ENCODE measurements at places on chromosomes 1 and 21.

GRCh38 chr21:41317458-41317857 lies 857 bp downstream of the FAM3B start:
- no peak for DNase-seq

DNA sequence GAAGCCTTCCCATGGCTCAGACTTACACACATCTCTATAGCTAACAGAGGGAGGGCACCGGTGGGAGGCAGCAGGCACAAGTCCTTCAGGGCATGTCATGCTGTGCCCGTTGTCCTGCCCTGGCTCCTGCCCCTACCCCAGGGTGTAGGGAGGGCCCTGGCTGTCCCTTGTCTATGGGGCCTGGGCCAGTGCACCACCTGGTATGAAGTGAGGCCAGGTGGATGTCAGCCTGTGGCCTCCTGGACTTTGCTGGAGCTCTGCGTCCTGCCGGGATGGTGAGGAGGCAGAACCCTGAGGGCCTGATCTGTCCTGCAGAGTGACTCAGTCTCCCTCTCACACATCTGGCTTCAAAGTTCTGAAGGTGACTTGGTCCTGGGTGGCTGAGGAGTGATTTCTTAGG lies 47.3 kb upstream of the GPR37L1 start:
- DNase-seq, result no peak

GRCh38 chr21:43958364-43959158 lies 53.5 kb upstream of the TRAPPC10 start:
- DNase-seq, result no peak

DNA sequence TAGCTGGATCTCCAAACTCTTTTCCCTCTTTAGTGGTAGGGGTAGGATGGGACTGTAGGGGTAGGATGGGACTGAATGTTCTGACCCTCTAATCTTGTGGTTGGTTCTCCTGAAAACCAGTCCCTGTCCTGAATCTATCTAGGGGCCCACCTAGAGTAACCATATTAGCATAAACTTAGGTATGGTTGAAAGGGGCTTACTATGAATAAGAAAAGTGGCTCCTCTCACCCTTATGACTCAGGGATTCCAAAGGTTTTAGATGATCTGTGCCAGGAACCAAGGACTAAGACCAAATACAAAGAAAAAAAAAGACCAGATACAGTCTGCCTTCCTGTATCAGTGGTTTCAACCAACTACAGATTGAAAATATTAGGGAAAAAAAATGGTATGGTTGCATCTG lies 28.9 kb downstream of the RNF2 start:
- no peak for DNase-seq

DNA sequence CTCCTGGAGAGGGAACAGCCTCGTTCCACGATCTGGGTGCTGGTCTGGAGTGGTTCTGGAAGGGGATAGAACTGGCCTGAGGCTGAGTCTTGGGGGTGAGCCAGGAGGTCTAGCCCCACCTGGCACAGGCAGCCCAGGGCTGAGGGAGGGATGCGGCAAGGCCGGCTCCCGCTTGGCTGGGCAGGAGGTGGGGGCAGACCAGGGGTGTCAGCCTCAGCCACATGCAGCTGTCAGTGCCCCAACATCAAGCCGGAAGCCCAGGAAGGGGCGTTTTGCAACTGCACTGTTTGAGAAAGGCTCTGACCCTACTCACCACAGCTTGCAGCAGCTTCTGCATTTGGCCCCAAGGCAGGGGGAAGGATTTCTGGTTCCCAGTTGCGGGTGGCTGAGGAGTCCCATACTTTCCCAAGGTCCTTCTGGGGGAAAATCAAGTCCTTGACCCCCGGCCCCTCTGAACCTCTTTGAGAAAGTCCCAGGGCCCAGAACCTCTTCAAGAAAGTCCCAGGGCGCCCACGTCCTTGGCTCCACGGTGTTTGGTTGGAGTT lies 2.0 kb downstream of the EFHD2 start:
- no peak for DNase-seq

DNA sequence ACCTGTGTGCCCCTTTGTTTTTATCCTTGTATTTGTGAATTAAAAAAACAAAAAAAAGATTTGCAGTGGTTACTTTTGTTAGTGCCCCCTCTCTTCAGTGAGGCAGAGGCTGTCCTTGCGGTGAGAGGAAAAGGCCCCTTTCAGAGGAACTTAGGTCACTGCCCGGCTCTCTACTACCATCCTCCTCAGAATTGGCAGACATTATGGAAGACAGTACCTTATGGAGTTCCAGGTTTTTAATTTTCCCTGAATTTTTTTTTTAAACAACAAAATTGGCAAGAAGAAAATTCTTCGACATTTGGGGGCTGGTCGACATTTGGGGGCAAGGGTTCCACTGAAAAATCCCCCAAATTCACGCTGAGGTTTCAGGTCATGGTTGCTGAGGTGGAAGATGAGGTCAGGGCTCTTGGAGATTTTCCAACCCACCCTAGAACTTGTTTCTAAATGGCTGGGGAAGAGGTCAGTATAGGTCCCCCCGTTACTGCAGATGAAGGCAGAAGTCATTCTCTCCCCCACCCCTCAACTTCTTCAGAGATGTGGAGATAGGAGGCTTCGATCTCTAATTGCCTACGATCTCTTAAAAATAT lies 5.3 kb downstream of the RXFP4 start:
- DNase-seq, result no peak

DNA sequence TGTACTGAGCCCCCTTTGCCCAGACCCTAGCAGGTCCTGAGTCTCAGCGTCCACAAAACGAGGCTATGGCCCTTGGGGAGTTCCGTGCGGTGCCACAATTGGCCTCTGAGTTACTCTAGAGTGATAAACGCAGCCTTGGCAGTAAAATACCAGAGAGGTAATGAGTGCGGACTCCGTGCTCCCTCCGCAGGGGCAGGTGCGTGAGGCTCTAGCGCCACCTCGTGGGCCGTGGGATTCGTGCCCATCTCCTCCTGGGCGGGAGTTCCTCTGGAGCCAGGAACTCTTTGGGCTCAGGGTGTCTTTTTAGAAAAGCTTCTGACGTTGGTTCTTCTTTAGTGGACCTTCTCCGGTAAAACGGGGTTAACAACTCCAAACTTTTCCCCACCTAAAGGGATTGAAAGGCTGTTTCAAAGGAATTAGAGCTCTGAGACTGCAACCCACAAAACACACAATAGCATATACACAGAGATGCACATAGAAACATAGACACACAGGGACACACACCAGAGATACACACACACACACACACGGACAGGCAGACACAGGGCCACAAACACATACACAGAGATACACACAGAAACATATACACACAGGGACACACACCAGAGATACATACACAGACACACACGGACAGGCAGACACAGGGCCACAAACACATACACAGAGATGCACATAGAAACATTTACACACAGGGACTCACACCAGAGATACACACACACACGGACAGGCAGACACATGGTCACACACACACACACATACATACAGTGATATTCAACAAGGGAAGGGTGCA lies 99.4 kb downstream of the KCNJ15 start:
- DNase-seq, result peak; percentile 64

DNA sequence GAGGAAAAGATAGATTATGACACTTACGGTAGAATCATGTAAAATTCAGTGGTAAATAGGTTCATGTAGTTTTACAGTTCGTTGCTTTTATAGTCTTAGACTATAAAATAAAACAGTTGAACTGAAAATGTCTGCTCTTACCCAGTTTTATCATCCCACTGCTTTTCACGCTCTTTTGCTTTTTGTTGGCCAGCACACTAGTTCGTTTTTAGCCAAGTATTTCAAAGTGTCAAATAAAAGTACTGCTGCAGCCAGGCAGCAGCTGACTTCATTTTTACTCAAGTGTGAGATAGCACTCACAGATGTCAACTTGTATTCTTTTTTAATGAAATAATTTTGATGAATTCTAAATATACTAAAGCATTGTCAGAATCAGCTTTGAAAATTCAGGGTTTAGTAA lies 18.5 kb upstream of the BTG3 start:
- DNase-seq, result no peak

GRCh38 chr1:31027693-31028526 lies 37.6 kb downstream of the PUM1 start:
- DNase-seq, result no peak

DNA sequence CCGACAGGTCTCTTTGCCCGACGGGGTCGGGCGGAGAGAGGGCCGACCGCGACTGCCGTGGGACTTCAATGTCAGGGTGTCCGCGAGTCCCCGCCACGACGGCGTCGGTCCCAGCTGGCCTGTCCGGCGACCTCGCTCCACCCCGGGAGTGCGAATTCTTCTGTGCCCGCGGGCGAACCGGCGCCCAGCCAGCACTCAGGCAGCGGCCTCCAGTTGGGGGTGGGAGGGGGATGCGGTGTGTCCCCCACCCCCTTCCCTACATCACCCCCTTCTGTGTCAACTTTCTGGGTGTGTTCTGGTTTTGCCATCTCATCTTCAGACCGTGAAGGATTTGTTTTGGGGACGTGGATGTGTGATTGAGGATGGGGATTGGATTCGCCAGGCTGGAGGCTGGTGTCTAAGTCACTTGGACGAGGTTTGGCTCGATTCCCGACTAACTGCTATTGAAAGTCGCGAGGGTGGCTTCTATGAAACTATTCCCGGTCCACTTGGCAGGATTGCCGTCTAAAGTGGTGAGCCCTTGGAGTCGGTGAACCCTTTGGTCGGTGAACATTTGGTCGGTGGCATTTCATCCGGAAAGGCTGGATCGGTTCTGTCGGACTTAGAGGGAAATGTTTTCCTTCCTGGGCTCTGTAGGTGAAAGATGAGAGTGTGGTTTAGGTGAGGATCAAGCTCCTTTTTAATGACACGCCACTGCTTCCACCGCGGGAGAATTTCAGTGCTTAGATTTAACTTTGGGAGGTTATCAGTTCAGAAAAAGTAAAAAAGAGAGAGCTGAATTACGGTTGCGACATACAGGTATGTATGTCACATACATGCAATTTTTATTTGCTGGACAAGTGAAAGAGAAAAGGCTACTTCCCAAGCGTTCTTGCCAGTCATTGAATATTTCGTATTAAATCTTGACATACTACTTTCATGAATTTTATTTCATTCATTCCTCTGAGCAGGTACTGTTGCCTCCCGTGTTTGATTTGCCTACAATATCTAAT lies 771 bp downstream of the ABCD3 start:
- peak; percentile 24 for DNase-seq

- no peak for DNase-seq
Measured at GRCh38 chr1:51945591-51945990, 44.9 kb downstream of the RAB3B start.

- DNase-seq, result no peak
Measured at GRCh38 chr1:207407655-207408260, 46.4 kb upstream of the CR2 start.

DNA sequence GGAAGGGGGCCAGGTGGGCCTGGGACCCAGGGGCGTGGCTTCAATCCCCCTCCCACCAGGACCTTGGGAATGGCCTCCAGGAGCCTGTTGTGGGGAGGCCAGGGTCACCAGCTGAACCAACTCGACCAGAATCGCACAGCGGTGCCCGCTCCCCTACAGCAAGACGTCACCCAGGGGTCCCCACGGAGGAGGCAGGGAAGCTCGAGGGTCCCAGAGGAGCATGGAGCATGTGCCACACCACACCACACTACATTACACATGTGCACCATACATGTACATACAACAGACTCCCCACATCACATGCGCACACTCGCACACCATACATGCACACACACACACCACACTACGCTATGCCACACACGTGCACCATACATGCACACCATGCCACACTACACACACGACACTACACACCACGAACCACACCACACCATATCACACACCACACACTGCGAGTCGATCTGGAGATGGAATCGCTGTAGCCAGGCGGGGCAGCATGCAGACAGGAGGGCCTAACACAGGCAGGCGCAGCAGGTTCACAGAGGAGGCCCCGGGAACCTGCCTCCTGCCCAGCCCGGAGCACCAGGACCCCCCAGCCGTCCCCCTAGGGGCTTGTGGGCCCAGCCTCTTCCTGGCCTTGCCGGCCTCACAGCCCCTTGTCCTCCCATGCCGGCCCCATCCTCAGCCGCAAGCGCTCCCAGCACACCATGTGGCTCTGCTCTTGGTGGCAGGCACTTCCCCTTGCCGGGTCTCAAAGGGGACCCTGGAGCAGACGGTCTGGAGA lies 596 bp downstream of the ITGB2 start:
- no peak for DNase-seq

DNA sequence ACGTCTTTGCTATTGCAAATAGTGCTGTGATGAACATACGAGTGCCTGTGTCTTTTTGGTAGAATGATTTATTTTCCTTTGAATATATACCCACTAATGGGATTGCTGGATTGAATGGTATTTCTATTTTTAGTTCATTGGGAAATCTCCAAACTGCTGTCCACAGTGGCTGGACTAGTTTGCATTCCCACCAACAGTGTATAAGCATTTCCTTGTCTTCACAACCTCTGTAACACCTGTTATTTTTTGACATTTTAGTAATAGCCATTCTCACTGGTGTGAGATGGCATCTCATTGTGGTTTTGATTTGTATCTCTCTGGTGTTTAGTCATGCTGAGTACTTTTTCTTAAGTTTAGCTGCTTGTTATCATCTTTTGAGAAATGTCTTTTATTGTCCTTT lies 215.0 kb downstream of the FMN2 start:
- DNase-seq, result no peak

DNA sequence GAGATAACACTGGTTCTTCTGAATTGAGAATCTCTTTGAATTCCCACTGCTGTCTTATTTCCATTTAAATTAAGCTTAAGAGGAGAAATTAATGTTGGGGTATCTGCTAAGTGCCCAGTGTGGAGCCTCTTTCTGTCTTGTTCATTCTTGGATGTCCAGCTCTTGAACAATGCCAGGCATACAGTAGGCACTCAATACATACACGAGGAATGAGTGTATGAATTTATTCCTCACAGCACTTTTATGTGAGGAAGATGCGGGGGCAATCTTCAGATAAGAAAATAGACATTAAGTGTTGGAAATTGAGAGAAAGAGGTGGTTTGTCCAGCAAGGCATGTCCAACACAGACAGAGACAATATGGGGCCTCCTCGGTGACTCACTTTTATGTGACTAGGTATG lies 11.8 kb upstream of the ATF3 start:
- DNase-seq, result no peak

DNA sequence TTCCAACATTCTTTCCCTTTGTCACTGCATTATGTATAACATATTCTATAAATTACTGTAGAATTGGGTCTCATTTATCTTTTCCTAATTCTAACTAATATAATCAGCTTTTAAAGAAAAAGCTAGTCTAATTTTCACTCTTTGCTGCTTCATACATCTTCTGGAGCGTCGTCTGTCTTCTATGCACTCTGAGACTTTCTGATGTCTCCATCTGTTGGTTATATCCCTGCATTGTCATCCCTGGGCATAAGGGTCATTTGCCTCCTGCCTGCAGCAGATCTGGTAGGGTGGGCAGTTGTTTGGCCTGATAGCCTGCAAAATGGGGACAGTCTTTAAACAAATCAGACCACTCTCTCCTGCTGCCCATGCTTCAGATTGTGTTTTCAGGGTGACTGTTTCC lies 40.8 kb upstream of the DYNLT5 start:
- peak; percentile 12 for DNase-seq

- no peak for DNase-seq
Measured at GRCh38 chr1:109091839-109092193, 1.3 kb downstream of the TMEM167B start.

All from SK-N-DZ (cell line).